ENCODE measurements at places on chromosomes 1 and 21. TPM values are rescaled to one million over a fixed set of nuclear protein-coding genes. Genes with fewer than 3 reads are reported as not detected.

GRCh38 chr1:108722292-108722691 lies 9.6 kb downstream of the FNDC7 start:
- DNase-seq: no peak

Gene IVL
- total RNA-seq: not detected

DNA sequence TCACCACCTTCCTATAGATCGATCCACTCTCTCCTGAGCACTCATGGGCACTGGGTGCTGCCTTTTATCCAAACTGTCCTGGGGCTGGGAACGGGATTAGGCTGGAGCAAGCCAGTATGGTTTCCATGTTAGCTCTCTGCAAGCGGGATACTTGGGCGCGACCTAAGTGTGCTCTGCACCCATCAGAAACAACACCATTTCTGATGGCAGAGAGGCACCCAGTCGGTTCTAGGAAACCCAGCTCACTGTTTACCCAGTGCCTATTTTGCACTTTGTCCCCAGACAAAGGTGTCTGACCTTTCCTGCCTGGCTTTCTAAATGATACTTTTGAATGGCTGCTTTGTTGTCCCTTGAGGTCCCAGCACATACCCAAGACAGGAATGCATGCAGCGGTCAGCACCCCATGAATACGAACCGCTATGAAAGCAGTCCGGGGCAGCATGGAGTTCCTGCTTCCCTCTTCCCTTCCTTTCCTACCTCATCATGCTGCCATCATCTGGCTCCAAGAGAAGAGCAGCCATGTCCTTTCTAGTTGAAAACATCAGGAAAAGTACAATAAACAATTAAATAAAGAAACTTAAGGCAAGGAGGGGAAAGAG lies 83.9 kb downstream of the TRABD2B start:
- DNase-seq: no peak

Gene PLPPR4
- 1.7 TPM for total RNA-seq

- DNase-seq: peak; percentile 84
Measured at GRCh38 chr1:208031316-208031931, 120.5 kb upstream of the CD34 start.

GRCh38 chr1:17209430-17209829 lies 4.5 kb downstream of the PADI1 start:
- no peak for DNase-seq

DNA sequence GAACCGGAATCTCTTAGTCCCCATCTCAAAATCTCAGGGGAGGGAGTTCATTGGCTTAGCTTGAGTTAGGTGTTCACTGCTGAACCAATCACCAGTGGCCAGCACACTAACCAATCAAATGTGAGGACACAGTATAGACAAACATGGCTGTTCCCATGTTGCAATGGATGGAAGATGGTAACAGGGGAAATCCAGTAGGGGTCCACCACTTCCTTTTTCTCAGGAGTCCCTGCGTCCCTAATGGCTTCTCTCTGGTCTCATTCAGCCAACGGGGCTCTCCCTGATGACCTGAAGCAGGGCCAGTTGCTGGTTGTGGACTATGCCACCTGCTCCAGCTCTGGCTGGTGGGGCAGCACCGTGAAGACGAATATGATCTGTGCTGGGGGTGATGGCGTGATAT lies 9.7 kb downstream of the CELA2B start:
- no peak for DNase-seq

- no peak for DNase-seq
Measured at GRCh38 chr1:154521695-154522094, 19.5 kb upstream of the SHE start.

DNA sequence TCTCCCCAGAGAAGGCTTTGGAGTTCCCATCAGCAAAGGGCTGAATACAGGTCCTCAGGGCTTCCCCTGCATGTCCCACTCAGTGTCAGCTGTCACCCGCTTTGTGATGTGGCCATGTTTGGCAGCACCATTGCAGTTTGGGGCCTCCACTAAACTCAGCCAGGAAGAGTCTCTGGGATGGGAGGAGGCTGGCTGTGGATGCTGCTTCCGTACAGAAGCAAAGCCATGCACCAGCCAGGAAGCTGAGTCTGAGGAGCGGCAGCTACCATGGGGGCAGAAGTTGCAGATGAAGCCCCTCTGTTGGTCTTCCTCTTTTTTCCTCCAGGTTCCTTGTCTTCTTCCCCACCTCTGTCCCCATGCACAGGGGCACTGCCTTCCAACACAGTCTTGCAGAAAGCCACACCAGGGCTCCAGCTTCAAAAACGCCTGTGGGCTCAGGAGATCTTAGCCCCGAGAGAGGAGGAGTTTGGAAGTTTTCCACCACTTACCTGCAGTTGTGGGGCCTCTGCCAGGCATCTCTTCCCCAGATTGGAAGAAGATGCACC lies 416.8 kb downstream of the NPHP4 start:
- DNase-seq: peak; percentile 62

GRCh38 chr1:212397171-212397570 lies 17.5 kb downstream of the PACC1 start:
- no peak for DNase-seq

- no peak for DNase-seq
Measured at GRCh38 chr1:3656450-3657095, 4.3 kb downstream of the TP73 start.

Gene ITLN1
- total RNA-seq: 0.48 TPM

- DNase-seq: no peak
Measured at GRCh38 chr1:200535605-200536004, 84.9 kb downstream of the KIF14 start.

DNA sequence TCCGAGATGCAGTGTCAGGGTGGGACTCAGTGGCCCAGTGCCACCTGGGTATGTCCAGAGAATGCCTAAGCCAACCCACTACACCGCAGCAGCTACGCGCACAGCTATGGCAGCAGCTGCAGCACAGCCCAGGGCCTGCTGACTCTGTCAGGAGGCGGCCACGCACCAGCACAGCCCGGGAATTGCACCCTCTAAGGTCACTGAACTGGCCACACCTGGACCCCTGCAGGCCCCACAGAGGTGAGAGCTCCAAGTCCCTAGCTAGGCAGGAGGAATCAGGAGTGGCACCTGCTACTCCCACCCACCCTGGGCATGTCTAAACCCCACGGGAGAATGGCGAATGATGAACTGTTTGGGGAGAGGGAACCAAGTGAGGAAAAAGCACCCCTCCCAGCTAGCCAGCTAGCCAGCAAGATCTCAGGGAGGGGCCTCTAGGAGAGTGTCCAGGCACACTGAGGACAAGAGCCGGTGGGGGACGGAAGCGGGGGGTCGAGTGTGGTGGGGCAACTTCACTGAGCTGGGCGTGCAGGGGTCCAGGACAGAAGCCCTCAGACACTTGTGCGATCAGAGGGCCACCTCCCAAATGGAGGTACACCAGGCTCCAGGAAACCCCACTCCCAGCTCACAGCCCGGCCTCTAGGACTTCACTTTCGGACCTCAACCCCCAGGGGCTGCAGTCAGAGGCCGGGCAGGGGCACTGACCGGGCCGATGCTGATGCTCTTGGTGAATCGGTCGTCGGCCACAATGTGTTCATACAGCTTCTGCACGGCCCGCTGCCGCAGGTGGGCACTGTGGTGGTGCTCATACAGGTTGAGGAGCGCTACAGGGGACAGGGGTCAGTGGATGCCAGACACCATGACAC lies 13.9 kb downstream of the LSS start:
- peak; percentile 81 for DNase-seq

Gene LCE3E
- total RNA-seq: not detected

DNA sequence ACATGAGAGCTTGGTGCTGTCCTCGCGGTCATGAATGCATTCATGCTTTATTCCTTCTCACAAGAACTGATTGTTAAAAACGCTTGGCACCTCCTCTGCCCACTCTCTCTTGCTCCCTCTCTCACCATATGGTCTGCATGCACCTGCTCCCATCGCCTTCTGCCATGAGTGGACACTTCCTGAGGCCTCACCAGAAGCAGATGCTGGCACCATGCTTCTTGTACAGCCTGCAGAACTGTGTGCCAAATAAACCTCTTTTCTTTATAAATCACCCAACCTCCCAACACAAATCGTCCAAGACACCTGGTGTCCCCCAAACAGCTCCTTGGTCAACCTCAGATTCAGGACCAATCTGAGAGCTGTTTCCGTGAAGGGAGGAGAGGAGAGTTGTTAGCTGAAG lies 43.3 kb upstream of the PCBP3 start:
- peak; percentile 67 for DNase-seq

GRCh38 chr1:155931332-155932038 lies 2.7 kb downstream of the KHDC4 start:
- peak; percentile 53 for DNase-seq

DNA sequence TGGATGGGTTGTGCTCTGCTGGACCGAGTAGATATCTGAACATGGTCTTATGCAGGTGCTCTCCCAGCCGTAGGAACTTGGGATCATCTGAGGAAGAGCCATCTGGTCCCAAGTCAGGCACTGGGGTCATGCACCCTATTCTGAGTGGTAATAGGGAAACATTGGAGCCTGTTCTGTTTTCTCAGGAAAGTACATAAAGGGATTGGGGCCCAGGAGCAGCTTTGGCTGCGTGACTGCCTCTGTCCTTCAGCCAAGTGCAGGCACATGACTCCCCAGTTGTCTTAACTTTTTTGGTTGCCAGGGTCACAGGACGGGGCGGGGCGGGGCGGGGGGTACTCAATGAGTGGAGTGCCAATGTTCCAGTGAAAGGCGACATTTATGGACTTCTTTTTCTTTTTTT lies 11.5 kb downstream of the PFKFB2 start:
- DNase-seq: no peak

DNA sequence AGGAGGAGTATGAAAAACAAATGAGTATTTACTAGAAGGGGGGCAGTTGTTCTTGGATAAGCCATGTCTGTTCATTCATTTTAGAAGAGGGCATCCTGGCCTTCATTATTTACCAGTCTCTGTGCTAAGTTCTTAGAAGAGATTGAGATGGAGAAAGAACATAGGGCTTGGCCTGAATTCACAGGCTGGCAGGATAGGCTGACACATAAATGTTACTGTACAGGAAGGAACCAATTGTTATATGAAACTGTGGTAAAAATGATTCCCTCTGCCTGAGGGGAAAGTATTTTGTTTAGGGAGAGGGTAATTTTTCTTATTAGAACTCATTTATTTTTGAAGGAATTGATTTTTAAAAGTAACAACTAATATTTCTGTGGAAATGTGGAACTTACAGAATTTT lies 99.5 kb downstream of the MAN1A2 start:
- no peak for DNase-seq

Gene DYNLT4
- total RNA-seq: not detected

Gene KCNK2
- total RNA-seq: 0.26 TPM

DNA sequence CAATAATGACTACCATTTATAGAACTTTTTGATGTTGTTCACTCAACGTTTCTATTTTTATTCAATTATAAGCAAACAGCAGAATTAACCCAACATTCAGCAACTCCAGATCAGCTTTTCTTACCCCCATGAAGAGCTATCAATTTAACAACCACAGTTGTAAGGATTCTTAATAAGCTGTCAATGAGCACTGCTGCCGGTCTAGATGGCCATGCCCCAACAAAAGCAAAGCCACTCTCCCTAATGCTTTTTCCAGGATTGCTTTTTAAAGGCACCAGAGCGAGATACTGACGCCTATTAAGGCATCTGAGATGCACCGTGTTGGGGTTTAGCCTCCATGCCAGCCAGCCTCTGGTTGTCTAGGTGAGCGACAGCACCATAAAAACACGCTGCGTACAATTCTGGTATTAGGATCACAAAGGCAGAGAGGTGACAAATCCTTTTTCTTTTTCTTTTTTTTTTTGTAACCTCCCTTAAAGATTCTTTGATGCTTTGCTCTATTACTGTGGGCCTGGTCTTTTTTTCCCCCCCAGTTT lies 39.5 kb downstream of the PTPRC start:
- no peak for DNase-seq

Gene ANGPTL1
- total RNA-seq: 23.4 TPM

DNA sequence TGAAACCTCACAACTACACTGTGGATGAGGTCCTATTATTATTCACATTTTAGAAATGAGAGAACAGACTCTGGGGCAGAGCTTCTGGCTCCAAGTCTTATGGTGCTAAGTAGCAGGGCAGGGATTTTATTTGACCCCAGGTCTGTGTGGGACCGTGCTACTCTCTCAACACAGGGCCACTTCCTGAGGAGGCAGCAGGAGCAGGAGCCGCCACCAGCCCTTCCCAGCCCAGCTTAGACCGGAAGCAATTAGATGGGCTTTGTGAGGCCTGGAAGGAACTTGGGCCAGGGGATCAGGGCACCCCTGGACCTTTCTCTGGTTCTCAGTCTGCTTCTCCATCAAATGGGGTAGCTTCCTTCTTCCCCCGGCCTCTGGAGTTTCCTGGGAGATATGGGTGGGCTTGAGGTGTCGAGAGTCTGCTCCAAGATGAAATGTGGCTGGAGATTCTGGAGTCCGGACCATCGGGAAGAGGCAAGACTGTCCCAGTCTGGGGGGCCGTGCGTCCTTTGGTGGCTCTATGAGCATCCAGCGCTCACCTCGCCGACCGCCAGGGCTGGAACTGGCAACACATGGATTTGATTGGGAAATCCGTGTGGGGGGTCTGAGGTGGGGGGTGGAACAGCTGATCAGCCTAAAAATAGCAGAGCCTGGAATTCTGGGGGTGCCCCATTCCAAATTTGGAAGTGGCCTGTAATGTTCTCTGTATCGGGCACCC lies 136.8 kb downstream of the FOXD2 start:
- no peak for DNase-seq

GRCh38 chr21:36422279-36423098 lies 37.3 kb downstream of the CHAF1B start:
- no peak for DNase-seq

DNA sequence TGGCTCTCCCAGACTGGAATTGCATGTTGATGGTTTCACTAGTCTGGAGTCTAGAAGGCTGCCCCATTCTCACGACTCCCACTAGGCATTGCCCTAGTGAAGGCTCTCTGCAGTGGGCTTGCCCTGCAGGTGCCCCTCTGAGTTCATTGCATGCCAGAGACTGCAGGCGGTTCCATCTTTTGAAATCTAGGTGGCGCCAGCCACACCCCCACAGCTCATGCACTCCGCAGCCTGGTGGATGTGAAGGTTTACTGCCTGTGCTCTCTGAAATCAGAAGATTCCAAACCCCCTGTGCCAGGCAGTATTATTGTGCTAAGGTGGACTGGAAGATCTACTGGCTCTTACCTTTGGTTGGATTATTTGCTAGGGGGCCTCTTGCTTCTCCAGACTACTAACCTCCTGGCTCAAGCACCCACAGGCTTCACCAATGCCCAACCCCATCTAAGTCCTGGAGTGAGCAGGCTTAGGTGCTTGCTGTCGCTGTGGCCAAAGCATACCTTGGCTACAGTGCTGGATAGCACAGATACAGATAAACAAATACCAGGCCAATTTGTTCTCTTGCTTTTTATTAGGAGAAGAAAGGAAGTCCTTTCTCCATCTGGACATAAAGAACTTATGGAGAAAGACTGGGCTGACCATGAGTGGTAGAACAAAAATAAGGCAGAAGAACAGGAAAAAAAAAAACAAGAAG lies 83.5 kb upstream of the SIM2 start:
- DNase-seq: no peak

Measured in mesenteric fat pad (tissue), 1 donor.